ENCODE measurements at places on chromosomes 11 and 22.

- DNase-seq: no peak
Observed at GRCh38 chr11:59273373-59273841, 60.7 kb upstream of the MPEG1 start.

GRCh38 chr22:17774926-17775685 lies 837 bp upstream of the BID start:
- no peak for DNase-seq

- DNase-seq: no peak
Observed at GRCh38 chr22:33219648-33220384, 161.6 kb upstream of the SYN3 start.

DNA sequence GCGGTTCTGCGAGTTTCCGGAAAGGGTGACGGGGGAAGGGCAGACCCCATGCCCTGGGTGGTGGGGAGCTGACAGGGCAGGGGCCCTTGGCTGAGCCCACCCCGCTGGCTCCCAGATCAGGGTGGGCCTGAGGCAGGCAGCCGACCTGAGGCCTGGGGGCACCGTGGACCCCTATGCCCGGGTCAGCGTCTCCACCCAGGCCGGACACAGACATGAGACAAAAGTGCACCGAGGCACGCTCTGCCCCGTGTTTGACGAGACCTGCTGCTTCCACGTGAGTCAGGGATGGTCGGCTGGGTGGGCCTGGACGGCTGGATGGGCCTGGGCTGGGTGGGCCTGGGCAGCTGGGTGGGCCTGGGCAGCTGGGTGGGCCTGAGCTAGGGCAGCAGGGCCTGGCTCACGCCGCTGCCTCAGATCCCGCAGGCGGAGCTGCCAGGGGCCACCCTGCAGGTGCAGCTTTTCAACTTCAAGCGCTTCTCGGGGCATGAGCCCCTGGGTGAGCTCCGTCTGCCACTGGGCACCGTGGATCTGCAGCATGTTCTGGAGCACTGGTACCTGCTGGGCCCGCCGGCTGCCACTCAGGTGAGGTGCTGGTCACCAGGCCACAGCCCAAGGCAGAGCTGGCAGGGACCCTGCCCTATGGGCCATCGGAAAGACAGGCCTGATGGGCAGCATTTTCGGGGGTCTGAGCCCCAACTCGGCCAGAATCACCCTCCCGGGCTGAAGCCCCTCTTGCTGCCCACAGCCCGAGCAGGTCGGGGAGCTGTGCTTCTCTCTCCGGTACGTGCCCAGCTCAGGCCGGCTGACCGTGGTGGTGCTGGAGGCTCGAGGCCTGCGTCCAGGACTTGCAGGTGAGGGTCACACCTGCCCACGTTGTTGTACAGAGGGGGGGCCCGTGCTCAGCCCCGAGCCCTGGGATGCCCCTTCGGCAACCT lies 1.5 kb downstream of the SYT8 start:
- DNase-seq: no peak

DNA sequence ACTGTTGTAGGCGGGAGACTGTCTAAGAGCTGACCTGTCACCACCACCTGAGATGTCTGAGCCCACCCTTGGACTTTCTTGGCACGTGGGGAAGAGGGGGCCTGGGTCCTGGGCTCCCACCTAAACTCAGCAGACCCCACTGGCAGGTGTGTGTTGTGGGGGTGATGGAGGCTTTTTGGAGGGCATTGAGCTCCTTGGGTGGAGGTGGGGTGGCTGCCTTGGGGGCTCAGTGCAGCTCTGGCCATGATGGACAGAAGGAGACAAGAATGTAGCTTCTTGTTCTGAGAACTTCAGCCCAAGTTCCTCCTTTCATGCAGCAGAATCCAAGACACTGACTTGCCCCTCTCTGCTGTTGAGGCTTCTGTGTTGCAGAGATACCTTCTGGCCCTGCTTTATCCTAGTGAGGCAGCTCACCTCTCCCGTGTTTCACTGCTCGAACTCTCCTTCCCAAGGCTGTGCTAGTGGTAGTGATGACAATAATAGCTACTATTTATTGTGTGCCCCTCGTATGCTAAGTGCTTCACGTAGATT lies 116.6 kb upstream of the OR4B1 start:
- DNase-seq: no peak

GRCh38 chr11:128530118-128531074 lies 57.0 kb downstream of the ETS1 start:
- DNase-seq: no peak

DNA sequence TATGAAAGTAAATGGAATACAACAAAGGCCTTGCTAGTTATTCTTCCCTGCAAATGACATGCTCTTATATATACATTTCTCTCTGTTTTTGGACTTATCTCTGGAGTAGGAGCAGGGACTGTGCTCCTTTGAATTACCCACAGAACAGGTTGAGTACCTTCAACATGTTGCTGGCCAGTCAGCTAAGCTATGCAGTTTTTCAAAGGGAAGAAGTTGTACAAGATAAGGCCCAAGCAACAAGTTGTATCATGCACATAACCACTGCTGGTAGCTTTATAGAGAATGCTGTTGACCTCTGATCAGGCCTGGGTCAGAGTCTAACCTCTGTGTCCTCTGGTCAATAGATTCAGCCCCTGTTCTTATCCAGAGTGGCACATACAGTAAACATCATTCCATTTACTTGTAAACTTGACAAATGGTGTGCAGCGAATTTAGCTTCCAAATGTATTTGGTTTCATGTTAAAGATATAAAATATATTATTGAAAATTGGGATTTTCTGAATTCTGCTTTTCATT lies 99.6 kb downstream of the C11orf87 start:
- DNase-seq: no peak

GRCh38 chr22:46008836-46009596 lies 32.1 kb upstream of the WNT7B start:
- no peak for DNase-seq

- no peak for DNase-seq
Observed at GRCh38 chr11:124085997-124086846, 29.0 kb upstream of the VWA5A start.

- DNase-seq: peak; percentile 6
Observed at GRCh38 chr11:95299078-95299679, 68.2 kb upstream of the SESN3 start.

DNA sequence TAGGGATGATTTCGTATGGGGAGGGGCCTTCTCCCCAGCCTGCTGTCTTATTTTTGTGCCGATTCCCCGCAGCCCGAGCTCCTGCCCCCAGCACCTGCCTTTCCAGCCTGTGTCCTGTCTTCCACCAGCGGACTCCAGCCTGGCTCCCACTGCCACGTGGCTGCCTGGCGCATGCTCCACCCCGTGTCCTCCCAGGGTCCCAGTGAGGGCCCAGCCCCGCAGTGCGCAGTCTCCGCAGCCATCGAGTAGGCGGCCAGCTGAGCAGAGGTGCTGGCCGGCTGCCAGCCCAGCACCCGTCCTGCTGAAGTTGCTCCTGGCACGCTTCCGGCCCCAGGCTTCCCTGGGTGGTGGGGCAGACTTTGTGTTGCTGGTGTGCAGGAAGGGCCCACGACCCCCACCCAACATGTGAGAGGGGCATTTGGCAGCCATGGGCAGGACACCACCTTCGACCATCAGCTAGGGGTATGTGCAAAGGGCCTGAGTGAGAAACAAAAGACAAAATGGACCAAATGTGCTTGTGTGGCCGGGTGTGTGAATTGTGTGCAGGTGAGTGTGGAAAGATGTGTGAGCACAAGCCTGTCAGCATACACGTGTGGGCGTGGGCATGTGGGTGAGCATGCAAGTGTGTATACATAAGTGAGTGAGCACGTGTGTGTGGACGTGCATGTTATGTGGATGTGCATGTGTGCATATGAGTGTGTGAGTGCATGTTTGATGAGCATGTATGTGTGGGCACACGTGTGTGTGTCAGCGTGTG lies 55.9 kb downstream of the RTN4R start:
- DNase-seq: no peak

- DNase-seq: no peak
Observed at GRCh38 chr11:80462211-80462610, 1021.4 kb upstream of the TENM4 start.

GRCh38 chr11:68454767-68455166 lies 5.8 kb upstream of the PPP6R3 start:
- no peak for DNase-seq

GRCh38 chr11:115129473-115130289 lies 374.5 kb downstream of the CADM1 start:
- DNase-seq: no peak

GRCh38 chr11:82906236-82906635 lies 4.7 kb downstream of the DDIAS start:
- DNase-seq: no peak

- DNase-seq: no peak
Observed at GRCh38 chr22:35739931-35740380, 22.3 kb downstream of the APOL5 start.

- DNase-seq: no peak
Observed at GRCh38 chr11:39641751-39642150, 1817.7 kb downstream of the LRRC4C start.

DNA sequence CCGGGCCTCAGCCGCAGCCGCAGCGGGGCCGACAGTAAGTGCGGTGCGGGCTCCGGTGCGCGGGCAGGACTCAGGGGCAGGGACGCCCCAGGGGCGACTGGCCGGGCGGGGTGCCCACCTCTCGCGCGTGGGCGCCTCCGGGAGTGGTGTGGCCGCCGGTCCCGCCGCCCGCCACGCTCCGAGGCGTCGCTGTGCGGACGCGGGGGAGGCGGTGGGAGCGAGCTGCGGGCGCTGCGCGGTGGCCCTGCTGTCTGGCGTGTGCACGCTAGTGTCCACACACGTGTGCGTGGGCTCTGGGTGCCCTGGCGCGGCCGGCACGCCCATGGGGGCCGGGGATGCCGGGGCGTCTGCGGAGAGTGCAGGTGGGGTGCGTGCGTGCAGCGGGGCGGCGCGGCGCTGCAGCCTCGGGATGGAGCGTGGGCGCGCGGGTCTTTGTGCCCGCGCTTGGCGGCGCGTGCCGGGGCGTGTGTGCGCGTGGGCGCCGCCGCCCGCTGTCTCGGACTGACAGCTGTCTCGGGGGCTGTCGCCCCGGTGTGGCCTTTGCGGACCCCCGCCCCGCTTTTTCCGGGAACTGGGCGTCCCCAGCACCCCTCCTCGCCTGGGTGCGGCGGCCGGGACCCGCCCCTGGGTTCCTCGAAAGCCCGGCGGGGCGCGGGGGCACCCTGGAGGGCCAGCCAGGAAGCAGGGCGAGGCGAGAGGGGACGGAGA lies 804 bp downstream of the KCNK4 start:
- peak; percentile 22 for DNase-seq

DNA sequence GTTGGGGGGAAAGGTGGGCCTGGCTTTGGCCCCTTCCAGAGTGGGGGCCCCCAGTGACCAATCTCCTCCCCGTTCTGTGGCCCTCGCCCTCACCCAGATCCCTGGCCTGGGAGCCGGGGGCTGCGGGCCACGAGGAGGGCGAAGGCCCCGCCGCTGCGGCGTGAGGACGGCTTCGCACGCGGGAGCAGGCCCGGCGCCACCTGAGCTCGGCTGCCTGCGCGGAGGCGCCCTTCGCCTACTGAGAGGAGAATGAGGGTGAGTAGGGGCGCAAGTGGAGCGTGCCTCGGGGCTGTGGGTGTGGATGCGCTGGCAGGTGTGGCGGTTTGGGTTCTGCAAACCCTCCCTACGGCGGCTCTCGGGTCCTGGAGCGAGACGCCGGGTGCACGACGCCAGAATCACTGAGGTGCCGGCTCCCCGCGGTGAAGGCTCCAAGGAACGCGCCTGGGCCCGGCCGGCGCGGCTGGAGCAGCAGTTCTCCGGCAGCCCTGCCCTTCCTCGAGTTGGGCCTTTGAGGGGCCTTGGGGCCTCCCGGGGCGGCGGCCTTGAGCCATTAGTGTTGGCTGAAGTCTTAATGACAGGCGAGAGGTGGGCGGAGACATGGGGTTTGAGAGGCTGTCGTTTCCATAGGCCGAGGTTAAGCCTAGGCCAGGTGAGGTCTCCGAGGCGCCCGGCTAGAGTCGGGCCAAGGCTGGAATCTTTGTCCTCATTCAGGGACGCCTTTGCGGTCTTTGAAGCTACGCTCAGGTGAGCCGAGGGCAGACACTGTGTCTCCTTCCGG lies 65.3 kb downstream of the CTTN start:
- DNase-seq: no peak

- DNase-seq: no peak
Observed at GRCh38 chr11:66701432-66702240, 23.9 kb upstream of the RBM4B start.

- DNase-seq: no peak
Observed at GRCh38 chr11:43997022-43997660, 50.6 kb upstream of the ACCSL start.

DNA sequence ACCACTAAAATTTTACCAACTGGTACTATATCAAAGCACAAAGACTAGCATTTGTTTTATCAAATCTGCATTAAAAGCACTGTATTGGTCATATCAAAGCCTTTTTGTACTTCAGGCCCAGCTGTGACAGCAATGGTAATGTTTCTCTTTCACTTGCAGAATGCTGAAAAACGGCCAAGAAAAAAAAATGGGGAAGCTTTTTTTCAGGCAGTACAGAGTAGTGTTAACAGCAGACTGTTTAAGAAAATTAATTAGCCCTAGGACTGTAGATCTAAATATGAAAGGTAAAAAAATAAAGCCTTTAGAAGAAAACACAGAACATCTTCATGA lies 33.3 kb downstream of the DENND5A start:
- no peak for DNase-seq

DNA sequence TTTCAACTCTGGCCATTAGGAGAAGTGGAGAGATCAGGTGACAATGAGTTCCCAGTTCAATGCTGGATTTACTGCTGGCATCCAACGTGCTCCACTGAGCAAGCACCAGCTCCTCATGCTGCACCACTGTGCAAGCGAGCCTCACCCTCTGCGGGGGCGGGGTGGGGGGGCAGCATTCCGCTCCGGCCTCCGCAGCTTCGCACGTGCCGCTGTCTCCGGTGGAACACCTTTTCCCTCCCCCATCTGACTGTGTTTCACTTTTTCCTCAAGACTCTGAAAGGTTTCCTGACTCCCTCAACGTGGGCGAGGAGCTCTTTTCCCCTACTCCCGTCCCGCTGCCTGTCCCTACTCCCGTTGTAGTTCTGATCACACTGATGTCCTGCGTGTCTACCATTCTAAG lies 835 bp upstream of the RHOD start:
- DNase-seq: no peak

GRCh38 chr11:14350215-14350614 lies 8.8 kb downstream of the RRAS2 start:
- DNase-seq: no peak

GRCh38 chr11:128776069-128776423 lies 82.2 kb downstream of the FLI1 start:
- peak; percentile 34 for DNase-seq

- DNase-seq: no peak
Observed at GRCh38 chr11:127199306-127199801, 198.8 kb upstream of the KIRREL3 start.

- no peak for DNase-seq
Observed at GRCh38 chr11:66580803-66581202, 12.1 kb downstream of the CCDC87 start.

DNA sequence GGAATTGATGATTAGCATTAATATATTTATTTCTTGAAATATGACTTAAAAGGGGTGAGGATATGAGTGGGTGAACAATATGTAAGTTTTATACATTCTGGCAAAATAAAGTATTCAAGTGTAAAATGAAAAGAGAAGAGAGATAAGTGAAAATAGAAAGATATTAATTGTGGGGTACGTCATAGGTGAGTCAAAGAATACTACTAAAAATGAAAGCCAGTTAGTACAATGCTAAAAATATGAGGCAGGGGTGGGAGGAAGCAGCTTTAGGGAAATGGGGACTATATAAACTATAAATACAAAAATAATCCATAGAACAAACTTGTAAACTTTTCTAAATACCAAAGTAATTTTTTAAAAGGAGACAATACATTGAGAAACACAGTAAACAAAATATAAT lies 661.4 kb downstream of the CNTN5 start:
- no peak for DNase-seq

GRCh38 chr11:441418-442274 lies at the start of gene ANO9:
TSS of gene ANO9 (minus strand) at chr11:442011. CDS start at chr11:441926, 85 bp downstream.
- peak; percentile 70 for DNase-seq

- no peak for DNase-seq
Observed at GRCh38 chr22:49238181-49239141, 589.2 kb downstream of the BRD1 start.
